Foreskin keratinocyte (primary cell): ENCODE measurements at places on chromosomes 5 and 9.

- DNase-seq, result no peak
Measured at GRCh38 chr5:149411738-149412519, 32.8 kb upstream of the IL17B start.

- no peak for DNase-seq
Measured at GRCh38 chr5:163586531-163586956, 81.1 kb downstream of the MAT2B start.

DNA sequence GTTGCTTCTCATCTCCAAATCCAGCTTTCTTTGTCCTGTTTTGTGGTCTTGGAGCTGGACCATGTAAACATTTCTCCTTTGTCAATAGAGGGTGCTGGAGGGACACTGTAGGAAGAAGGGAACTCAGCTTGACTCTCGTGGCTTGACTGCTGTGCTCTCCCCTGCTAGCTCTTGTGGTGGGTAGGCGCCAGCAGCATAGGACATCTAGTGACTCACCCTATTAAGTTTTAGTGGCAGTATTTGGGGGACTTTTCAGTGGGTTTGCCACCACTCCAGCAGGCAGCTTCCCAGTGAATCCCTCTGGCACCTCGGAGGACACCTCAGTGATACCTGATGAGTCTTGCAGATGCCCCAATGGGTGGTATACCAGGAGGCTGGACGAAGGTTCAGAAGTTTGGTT, 97.8 kb downstream of the TSSK1B start:
- DNase-seq, result peak; percentile 17

- no peak for DNase-seq
Measured at GRCh38 chr5:68350176-68350575, 134.6 kb downstream of the PIK3R1 start.
